ENCODE measurements at places on chromosomes 7 and 10. TPM values are rescaled to one million over a fixed set of nuclear protein-coding genes. Genes with fewer than 3 reads are reported as not detected.

- no peak for DNase-seq
These were observed 41.1 kb upstream of the IL15RA start for GRCh38 chr10:6018422-6018821.

The OR6V1 gene
- total RNA-seq = not detected

The SH2B2 gene
- total RNA-seq = 6.1 TPM

GRCh38 chr7:132491391-132491945 lies 84.8 kb downstream of the PLXNA4 start:
- no peak for DNase-seq

The TRIL gene
- 1.6 TPM for total RNA-seq

The CPN1 gene
- not detected for total RNA-seq

The ZNF467 gene
- 9.7 TPM for total RNA-seq

DNA sequence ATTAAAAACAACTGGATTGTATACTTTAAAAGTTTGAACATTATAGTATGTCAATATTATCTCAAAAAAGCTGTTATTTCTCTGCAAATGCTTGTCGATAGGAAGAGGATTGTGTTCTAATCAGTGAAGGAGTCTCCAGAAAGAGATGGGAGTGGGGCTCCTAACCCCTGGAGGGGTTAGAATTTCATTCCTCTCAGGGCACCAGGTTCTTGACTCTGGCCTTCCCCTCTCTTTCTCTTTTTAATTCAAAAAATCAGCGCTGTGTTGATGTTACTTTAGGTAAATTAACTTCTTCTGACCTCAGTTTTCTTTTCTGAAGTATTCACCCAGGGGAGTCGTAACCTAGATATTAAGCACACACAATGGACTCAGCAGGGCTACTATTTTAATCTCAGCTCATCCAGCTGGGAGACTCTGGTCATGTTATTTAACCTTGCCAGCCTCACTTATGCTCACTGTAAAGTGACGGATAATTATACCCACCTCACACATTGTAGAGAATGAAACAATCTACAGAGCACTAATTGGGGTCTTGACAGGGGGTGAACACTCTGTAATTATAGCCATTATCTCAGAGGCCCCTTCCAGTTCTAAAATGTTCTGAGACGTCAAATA lies 59.4 kb downstream of the GCC1 start:
- no peak for DNase-seq

The ANKRD30A gene
- total RNA-seq = not detected

GRCh38 chr7:105388356-105389087 lies at the start of gene SRPK2:
TSS of gene SRPK2 (minus strand) at chr7:105388921.
- peak; percentile 71 for DNase-seq

- no peak for DNase-seq
These were observed 87.6 kb upstream of the SEMA3D start for GRCh38 chr7:85274454-85274853.

DNA sequence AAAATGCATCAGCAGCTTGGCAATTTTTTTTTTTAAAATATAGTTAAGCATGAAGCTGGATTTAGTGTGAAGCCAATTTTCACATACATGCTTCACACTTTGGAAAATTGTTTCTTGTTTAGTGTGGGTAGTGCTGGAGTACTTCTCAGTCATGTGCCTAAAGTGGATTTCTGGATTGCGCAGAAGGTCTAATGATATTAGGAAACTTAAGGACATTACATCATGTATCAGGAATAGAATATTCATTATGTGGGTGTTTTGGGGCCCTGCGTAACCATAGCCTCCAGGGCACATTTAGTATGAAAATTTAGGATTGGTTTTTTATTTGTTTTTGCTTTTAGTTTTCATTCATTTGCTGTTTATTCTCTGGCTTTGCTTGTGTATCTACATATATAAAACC lies 28.8 kb upstream of the BNIP3 start:
- no peak for DNase-seq

GRCh38 chr7:81285142-81285871 lies 366.5 kb upstream of the SEMA3C start:
- no peak for DNase-seq

GRCh38 chr7:156816943-156817572 lies 75.9 kb downstream of the LMBR1 start:
- no peak for DNase-seq

The PPP1R17 gene
- not detected for total RNA-seq

DNA sequence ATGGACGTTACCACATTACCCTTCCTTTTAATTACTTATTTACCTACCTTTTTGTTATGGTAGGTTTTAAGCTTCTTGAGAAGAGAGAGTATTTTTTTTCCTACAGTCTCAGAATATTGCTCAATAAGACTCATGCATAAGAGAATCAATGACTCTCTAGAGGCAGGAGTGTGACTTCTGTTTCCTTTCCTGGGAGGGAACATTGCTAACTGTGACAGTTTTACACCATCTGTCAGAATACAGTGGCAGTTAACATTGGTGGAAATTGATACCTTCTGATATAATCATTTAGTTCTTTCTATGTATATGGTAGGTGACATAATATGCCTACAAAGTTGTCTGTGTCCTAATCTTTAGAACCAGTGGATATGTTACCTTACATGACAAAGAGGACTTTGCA lies 348.7 kb upstream of the POT1 start:
- DNase-seq = no peak

The FBXO24 gene
- 0.29 TPM for total RNA-seq

DNA sequence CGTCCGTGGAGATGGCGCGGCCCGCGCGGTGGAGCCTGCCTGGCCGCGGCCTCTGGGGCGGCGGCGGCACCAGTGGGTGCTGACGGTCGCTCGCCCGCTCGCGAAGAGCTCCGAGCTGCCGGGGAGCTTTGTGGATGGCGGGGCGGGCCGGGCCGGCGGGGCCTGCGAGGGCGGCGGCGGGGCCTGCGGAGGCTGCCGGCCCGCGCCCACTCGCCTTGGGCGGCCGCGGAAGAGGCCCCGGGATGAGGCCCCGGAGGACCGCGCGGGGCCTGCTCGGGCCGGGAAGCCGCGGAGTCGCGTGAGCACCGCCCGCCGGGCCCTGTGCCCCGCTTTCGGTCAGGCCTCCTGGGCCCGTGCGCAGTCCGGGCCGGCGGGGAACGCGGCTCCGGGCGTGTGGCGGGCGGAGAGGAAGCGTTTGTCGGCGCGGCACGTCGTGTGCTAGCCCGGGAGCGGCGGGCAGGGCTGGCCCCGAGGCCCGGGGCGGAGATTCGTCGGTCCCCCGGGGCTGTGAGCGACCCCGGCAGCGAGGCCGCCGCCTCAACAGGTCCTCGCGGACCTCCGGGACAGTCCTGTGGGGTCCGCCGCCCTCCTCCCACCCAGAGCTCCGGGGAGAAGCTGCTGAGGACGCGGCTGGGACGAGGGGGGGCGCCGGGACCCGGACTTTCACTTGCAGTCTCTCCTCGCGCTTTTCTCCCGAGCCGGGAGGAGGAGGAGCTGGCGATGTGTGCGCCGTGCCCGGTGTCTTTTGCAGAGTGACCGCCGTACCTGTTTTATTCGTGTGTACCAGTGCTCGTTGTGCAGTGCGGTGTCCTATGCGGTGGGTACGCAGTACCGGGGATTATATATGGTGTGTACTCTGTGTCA lies 578 bp downstream of the ZMYND11 start:
- DNase-seq = peak; percentile 78

- DNase-seq = no peak
These were observed 128.5 kb upstream of the STEAP1 start for GRCh38 chr7:90025771-90026170.

DNA sequence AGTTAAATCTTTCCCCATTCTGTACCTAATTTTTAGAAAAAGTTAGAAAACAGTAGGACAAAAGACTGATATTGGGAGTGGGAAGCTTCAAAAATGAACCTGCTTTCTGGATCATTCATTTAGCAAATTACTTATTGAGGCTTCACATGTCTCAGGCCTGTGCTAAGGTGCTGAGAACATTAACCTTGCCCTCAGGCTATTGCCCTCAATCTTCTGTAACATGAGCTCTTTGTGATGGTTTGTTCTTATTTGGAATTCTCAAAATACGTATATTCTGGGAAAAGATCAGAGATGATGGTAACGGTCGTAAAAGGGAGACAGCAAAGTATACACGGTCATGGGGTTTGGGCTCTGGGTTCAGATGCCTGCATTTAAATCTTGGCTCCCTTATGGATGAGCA lies 39.5 kb upstream of the PRKG1 start:
- no peak for DNase-seq

The FAM221A gene
- 25.5 TPM for total RNA-seq

DNA sequence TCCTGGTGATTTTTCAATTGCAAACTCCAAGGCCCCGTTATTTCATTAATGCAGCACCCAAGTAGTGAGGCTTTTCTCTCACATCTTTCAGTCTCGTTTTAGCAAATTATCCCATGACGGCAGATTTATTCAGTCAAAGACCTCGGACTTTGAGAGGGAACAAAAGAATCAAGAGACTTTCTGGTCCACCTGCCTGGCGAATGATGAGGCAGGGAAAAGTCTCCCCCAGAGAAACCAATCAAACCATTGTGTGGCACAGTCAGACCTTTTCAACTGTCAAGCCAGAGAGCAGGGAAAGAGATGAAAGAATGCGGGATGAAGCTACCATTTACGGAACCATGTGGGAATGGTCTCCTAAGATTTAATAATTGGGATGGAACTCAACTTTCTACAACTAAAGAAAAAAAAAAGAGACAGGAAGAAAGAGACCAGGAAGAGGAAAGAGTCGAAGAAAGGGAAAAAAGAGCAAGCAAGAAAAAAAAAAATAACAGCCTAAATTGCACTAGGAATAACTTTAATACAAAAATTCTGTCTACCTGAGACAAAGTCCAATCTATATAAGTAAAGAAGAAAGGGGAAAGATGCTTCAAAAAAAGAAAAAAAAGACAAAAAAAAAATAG lies 22.8 kb downstream of the GLI3 start:
- no peak for DNase-seq

- DNase-seq = no peak
These were observed 155.7 kb downstream of the PLPP4 start for GRCh38 chr10:120612756-120613155.

The LRRC18 gene
- total RNA-seq = not detected

GRCh38 chr10:99344715-99345114 lies 15.6 kb downstream of the CNNM1 start:
- DNase-seq = no peak

- no peak for DNase-seq
These were observed 323.2 kb upstream of the COBL start for GRCh38 chr7:51639661-51640334.

DNA sequence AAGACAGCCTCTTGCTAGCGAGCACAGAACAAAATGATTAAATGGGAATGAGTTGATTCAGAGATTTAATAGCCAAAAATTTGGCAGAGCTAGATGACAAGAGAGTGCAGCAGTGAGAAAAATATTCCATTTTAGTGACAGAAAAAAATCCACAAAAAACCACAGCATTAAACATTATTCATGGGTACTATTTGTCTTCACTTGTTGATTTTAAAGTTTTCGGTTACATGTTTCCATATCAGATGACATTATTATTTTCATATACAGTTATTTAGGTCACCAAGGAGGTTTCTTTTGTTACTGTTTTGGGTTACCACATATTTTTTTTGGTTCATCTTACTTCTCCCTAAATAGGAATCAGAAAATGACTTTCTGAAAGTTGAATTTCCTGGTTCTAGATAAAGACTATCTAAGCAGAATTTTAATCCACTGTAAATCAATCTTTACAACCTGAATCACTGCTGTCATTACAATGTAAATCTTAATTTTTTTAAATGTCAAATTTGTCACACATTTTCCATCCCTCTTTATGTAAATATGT lies 87.9 kb downstream of the SVIL start:
- no peak for DNase-seq

The BEND7 gene
- 22.5 TPM for total RNA-seq

The CWF19L1 gene
- 31.2 TPM for total RNA-seq

GRCh38 chr10:28480628-28480965 lies 52.3 kb upstream of the WAC start:
- no peak for DNase-seq

DNA sequence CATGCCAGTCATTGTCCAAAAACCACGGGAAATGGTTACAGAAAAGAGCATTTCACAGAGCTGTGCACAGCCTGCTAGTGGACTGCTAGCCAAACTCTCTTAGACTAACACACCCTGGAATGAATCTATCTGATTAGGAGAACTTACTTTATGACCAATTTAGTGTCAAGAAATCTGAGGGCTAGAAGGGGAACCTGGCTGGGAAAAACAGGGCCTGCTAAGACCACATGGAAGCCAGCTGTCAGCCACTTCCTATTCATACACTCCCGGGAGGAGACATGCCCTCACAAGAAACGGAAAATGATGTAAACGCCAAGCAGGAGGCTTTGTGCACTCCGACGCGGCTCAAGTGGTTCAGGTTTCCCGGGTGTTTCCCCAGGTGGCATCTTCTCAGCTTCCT lies 54.8 kb downstream of the MPP7 start:
- DNase-seq = no peak

The ARHGAP19 gene
- total RNA-seq = 8.3 TPM

DNA sequence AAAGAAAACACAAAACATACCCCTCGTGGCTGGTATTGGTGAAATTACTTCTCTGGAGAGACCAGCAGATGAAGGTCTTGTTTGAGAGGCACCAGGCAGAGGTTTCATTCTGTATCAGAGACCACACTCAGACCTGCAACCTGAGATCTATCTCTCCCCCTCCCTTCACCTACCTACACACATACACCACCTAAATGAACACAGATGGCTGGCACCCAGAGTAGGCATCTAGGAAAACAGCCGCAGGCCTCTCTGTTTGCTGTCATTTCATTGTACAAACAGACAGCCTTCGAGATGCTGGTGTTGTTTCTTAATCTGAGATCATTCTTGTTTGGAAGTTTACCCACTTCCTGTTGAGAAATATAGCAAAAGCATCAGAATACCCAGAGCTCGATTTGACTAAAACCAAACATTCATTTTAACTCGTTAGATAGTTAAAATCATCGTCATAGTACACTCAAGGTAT lies 173.9 kb upstream of the SLC25A13 start:
- DNase-seq = no peak

DNA sequence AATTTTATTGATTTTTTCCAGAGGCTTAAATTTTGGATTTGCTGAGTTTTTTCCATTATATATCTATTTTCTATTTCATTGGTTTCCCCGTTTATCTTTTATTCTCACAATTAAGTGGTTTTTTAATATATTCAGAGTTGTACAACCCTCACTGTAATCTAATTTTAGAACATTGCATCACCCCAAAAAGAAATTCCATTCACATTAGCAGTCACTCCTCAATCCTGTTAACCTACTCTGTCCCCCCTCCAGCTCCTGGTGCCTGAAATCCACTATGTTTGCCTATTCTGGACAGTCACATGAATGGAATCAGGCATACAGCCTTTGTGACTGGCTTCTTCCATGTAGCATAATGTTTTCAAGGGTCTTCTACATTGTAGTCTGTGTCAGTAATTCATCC lies 55.8 kb upstream of the ITGA8 start:
- DNase-seq = no peak

The GNGT1 gene
- 0.70 TPM for total RNA-seq

DNA sequence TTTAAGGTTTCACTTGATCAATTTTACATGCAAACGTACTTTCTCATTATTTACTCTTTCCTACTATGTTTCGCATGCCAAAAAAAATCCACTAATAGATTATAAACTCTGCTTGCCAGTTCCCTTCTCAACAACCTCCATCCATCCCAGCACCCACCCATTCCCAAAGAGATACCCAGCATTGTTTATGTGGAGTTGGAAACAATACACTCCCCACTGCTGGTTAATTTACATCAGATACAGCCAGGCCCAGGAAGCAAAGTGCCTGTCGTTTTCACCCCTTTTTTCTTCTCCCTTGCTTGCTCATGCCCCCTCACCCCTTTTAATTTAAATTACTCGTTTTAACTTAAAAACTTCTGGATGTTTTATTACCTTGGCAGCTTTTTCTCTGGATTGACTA lies 59.9 kb downstream of the HIBADH start:
- DNase-seq = no peak
